Foreskin melanocyte (primary cell): ENCODE measurements at places on chromosomes 11 and 22.

- no peak for DNase-seq
Measured at GRCh38 chr11:92558323-92558722, 333.7 kb downstream of the FAT3 start.

DNA sequence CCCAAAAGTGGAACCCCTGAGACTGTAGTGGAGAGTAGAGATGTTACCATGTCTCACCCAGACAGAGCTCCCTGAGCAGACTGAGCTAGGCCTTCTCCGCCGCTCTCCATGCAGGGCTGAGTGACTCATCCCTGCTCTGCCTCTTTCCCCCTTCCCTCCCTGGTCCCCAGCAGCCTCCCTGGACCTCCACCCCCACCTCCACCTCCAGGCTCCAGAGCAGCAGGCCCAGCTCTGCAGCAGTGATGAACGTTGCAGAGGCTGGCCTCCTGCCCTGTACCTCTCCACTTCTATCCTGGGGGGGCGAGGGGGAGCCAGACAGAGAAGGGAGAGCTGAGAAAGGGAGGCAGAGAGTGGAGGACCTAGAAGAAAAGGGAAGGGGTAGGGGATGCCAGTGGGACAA, 19.3 kb upstream of the ARAP1 start:
- no peak for DNase-seq

DNA sequence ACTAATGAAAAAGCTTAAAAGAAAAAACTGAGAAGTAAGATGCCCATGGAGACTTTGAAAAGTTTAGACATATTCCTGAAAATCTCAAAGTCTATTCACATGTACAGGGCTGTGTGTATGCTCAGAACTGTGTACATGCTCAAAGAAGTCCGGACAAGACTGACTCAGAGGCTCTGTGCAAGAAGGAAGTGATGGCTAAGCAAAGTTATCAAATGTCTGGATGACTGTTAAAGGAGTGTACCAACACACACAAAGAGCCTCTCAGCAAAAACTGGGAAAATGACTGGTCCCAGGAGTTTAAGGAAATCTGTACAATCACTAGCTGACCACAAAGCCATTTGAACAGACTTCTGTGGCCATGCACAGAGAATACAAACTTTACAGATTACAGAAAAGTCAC, 33.1 kb upstream of the ARHGAP32 start:
- DNase-seq, result peak; percentile 20

- no peak for DNase-seq
Measured at GRCh38 chr11:67452141-67452952, at the start of gene GPR152. GPR152 (minus strand) TSS chr11:67452729; CDS start chr11:67452724, 5 bp downstream.

DNA sequence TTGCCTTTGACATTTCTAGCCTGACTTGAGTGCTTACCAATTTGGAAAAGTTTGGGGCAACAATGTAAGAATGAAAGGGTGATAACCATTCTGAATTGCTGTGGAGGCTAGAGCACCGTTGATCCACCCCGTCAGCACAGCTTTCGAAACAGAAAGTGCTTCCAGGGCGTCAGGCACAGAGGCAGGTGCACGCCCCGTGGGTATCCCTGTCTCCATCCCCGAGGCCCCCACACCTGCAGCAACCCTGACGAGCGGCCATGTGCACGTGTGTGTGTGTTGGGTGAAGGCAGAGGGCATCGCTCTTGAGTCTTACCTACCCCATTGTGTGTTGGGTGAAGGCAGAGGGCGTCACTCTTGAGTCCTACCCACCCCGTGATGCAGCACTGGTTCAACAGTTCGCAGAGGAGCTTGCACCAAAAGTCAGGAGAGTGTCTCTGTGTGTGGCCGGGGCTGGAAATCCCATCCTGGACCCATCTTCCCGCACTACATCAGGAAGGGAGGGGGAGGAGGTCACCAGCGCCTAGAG, 404.5 kb downstream of the BRD1 start:
- no peak for DNase-seq

- DNase-seq, result no peak
Measured at GRCh38 chr11:125304136-125304535, 139.6 kb downstream of the PKNOX2 start.

DNA sequence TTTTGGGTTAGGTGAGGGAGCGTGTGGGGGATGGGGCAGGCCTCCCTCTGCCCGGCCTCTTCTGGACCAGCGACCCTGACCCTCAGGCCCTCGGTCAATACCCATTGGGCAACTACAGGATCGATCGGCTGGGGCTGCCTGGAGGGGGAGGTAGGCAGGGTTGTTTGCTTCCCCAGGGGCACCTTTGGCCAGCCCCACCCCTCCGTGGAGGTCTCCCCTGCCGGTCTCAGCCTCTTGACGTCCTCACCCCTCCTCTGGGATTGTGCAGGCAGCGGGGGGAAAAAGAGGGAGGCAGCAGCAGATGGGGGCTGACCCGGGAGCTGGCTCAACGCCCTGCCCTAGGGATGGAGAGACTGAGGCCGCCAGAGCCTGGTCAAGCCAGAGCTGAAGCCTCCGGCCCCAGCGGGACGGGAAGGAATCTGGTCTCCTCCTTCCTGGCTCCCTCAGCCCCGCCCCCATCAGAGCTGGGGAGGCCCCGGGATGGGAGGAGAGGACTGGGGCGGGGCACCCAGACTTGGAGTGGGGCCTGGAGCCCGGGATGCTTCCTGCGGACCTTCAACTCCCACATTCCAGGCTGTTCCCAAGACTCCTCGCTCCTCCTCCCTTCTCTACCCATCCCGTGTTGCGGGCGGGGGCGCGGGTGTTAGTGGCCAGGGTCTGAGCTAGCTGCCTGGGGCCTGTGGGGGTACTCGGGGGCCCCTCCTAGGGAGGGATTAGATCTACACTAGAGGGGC, 14.4 kb upstream of the CDC42EP1 start:
- peak; percentile 95 for DNase-seq

DNA sequence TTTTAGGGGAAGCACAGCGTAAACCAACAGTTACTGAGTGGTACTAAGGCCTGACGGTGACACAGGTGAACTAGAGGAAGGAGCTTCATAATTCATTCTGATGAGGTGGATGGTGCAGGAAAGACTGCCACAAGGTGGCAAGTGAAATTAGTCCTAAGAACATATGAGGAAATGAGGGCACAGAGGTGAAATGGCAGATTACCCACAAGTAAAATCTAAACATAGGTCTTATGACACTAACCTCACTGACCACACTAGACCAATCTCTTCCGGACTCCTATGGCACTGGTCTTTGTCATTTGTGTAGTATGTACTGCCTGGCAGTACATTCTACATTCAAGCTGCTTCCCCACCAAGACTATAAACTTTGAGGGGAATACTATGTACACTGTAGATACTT, 20.2 kb downstream of the GAB2 start:
- DNase-seq, result no peak

- no peak for DNase-seq
Measured at GRCh38 chr11:126191379-126192073, 19.9 kb downstream of the RPUSD4 start.

DNA sequence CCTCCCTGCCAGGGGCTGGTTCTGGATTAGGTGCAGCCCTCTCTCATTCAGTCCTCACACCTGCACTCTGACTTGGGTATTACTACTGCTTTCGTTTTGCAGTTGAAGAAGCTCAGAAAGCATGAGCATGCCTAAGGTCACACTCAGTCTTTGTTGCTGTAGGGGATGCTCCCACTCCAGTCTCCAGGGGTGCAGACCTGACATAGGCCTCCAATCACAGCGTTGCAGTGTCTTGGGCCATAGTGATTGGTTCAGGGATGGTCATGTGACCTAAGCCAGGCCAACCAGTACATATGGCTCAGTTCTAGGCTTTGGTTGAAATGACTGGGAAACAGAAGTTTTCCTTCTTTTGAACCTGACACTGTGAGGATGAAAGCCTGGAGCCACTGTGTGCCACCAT, 61.7 kb downstream of the FBXO7 start:
- DNase-seq, result no peak

DNA sequence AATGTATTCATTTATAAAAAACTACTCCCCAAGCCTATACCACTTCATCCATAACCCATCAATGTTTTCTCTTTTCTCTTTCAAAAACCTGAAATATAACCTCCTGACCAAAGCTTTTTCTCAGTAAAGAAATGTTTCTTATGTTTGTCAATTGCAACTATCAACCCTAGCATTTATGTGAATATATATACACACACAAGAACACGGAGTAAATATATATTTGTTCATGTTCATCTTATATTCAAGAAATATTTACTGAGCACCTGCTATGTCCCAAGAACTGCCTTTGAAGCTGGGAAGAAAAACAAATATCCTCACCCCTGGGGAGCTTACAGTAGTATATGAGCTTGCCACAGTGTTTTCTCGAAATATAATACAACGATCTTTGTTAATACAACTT, 3.5 kb downstream of the MRTFA start:
- no peak for DNase-seq

GRCh38 chr11:92628401-92629292, 340.8 kb upstream of the MTNR1B start:
- DNase-seq, result no peak

- DNase-seq, result no peak
Measured at GRCh38 chr11:61587951-61588727, 7.3 kb upstream of the SYT7 start.

GRCh38 chr11:27011560-27012233, 17.8 kb downstream of the FIBIN start:
- no peak for DNase-seq

DNA sequence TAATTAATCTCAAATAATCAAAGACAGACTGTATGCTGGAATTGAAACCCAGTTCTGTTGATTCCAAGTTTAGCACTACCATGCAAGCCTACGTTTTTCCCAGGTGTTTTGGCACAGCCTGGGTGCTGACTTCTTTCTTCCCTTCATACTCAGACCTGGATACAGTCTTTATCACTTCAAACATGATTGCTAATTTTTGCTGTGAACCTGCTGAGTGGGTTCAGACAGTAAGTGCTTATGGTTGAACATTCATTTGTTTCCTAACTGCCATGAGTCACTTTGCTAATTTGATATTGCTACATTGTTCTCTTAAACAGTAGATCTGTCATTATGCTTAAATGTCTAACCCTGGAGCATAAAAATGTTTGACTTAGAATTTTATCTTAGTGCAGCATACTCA, 12.2 kb downstream of the PAAF1 start:
- DNase-seq, result no peak

GRCh38 chr11:15864026-15864805, 492.1 kb downstream of the SOX6 start:
- DNase-seq, result no peak

GRCh38 chr22:44168206-44168605, 12.5 kb upstream of the PARVG start:
- DNase-seq, result no peak

- DNase-seq, result no peak
Measured at GRCh38 chr11:114745150-114745671, 66.9 kb downstream of the NXPE2 start.

DNA sequence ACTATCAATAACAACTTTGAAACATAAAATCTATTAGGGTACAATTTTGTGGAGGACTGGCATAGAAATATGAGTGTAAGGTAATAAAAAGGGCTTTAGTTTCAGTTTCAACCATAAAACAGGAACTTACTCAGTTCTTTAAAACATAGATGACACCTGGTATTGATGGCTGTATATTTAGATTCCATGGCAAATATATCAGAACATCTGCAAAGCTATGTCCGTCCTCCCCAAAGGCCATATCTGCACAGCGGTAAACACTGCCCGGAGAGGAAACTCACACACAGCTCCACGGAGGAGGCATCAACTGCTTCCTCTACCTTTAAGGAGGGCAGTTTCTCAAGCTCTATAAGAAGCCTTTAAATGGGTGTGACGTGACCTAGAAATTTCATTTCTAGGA, 993.3 kb downstream of the BRD1 start:
- no peak for DNase-seq

GRCh38 chr22:40451210-40451609, 80.8 kb downstream of the SGSM3 start:
- no peak for DNase-seq

- DNase-seq, result no peak
Measured at GRCh38 chr11:16605389-16605893, 133.0 kb upstream of the C11orf58 start.

- DNase-seq, result no peak
Measured at GRCh38 chr11:70220136-70220535, 17.0 kb downstream of the FADD start.

GRCh38 chr22:22403771-22404170, 104.8 kb downstream of the ZNF280B start:
- no peak for DNase-seq

DNA sequence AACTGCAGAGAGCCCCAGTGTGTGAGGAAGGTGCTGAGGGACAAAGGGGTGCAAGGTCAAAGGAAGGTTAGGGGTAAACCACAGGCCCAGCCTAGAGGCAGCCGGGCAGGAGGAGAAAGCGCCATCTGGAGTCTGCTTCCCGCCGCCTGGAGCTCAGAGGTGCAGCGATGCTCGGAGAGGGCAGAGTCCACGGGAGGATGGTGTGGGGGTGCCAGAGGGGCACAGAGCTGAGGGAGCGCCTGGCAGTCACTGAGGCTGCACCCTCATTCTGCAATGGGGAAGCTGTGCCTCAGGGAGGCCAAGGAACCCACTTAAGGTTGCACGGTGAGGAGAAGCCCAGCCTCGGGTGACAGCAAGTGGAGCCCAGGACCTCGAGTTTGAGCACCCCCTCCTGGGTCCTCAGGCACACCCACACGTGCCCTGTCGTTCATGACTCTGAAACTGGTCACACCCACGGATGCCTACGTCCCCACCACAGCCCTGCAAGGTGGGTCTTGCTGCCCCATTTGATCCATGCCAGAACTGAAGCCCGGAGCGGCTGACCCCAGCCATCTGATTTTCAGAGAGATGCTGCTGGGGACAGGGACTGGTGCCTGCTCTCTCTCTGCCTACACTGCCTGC, 1.6 kb downstream of the IL2RB start:
- no peak for DNase-seq

DNA sequence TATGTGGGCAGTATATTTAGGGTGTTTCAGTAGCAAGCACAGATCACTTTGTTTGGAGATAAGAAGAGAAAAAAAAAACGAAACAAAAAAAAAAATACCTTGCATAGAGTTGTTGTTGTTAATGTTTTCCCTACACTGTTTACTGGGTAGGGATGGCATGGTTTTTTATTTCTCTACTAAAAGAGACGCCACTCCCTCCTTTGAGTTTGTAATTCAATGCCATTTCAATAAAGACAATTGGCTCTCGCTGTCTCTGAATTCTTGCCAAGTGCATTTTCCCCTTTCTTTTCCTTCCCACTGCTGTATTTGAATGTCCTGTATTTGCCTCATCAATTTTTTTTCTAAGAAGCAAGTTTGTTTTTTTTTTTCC, 213.9 kb upstream of the UBASH3B start:
- DNase-seq, result no peak

GRCh38 chr22:46267431-46268279, at the start of gene TTC38:
TTC38 (plus strand) TSS chr22:46268008; CDS start chr22:46268040, 32 bp downstream.
- DNase-seq, result peak; percentile 65

DNA sequence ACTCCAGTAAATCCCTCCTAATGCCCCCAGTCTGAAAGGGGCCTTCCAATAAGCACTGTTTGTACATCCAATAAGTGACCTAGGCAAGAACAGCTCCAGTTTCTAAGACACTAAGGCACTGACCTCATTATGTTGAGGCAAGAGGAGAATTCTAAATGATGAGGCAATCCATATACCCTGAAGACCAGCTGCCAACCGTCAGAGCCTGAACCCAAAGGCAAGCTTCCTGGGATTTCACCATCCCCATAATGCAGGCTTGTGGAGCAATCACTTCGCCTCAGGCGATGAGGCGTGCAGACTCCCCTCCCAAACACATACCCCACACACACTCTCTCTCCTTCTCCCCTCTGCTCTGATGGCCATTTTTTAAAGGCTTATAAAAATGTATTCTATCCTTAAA, 49.5 kb downstream of the LGR4 start:
- no peak for DNase-seq

GRCh38 chr11:38123673-38124072, 1525.6 kb upstream of the RAG2 start:
- no peak for DNase-seq
